ENCODE measurements at places on chromosomes 4 and X.

- no peak for DNase-seq
Observed at GRCh38 chrX:40415675-40416074, 165.1 kb upstream of the ATP6AP2 start.

- no peak for DNase-seq
Observed at GRCh38 chr4:122259849-122260248, 107.7 kb downstream of the BLTP1 start.

DNA sequence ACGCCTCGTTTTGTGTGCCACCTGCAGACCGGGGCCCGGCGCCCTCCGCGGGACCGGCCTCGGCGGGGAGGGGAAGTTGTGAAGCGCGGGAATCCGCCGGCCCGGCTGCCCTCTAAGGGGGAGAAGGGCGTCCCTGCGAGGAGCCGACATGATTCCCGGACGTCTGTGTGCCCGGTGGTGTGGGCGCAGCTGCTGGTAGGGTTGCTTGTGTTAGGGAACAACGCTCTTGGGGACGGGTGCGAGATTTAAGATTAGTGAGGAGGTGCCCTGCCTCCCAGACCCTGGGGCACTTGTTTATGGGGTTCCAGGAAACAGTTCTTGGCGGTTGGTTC lies 627 bp downstream of the CDKN2AIP start:
- no peak for DNase-seq

DNA sequence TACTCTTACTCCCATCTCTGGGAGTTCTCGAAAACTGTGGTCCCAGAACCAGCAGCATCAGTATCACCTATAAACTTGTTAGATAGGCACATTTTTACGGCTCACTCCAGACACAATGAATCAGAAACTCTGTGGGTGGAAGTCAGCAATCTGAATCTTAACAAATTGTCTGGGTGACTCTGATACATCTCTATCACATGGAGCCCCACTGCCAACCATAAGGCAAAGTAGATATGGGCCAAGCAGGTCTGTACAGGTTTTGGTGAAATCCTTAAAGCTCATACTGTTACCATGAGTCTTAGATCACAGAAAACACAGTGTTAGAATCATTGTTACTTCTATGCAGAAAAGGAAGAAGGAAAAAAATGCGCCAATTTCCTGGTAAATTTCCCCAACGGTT lies 122.5 kb upstream of the HCCS start:
- no peak for DNase-seq

- DNase-seq, result no peak
Observed at GRCh38 chrX:134480061-134480460, 20.1 kb downstream of the HPRT1 start.

- DNase-seq, result no peak
Observed at GRCh38 chr4:173254646-173255045, 79.5 kb downstream of the HMGB2 start.

DNA sequence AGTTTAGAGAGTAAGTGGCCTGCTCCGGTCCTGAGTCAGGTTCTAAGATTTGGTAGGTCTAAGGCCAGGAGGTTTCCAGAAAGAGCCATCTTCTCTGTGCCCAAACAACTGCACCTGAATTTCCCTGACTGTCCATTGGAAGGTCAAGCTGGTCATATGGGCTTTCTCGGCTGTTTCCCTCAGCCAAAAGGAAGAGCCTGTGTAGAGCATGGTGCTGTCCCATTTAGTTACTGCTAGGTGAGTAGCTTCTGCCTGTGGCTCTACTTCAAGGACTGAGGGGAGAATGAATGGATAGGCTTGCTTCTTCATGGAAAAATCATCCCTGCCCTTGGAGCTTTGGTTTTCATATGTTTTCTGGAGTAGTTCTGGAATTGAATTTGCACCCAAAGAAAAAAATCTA lies 33.7 kb downstream of the NHSL2 start:
- DNase-seq, result no peak

GRCh38 chrX:68658530-68658929 lies 11.1 kb downstream of the STARD8 start:
- no peak for DNase-seq

DNA sequence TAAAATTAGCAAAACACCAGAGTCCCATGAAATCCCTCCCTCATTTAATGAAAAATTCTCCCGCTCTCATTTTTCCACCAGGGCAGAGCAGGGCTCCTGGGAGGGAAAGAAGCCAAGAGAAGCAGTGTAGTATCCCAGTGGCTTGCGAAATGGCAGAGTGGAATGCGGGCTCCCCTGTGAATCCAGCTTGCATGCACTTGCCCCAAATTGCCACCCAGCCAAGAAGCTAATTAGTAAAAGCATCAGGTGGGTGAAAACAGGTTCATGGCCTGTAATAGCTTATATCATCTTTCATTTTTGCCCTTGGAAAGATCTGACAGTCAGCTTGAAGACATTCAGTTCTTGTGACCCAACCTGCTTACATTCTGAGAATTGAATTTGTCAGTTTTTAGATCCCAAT lies 10.1 kb downstream of the AMOT start:
- DNase-seq, result no peak

DNA sequence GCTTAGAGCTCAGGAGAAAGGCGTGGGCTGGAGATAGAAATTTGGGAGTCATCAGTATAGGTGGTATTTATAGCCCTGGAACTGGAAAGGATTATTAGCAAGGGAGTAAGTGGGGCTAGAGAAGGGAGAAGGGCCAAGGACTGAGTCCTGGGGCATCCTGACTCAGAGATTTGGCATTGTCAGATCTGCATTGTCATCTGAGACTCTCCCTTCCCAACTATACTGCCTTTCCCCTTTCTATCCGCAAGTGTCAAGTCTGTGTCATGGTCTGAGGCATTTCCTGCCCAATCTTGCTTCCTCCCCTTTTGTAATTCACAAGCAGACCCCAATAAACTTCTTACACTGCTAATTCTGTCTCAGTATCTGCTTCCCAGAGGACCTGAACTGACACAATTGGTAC lies 24.4 kb upstream of the SLC25A43 start:
- DNase-seq, result no peak

- DNase-seq, result no peak
Observed at GRCh38 chrX:103739421-103739820, 28.7 kb downstream of the TMEM31 start.

DNA sequence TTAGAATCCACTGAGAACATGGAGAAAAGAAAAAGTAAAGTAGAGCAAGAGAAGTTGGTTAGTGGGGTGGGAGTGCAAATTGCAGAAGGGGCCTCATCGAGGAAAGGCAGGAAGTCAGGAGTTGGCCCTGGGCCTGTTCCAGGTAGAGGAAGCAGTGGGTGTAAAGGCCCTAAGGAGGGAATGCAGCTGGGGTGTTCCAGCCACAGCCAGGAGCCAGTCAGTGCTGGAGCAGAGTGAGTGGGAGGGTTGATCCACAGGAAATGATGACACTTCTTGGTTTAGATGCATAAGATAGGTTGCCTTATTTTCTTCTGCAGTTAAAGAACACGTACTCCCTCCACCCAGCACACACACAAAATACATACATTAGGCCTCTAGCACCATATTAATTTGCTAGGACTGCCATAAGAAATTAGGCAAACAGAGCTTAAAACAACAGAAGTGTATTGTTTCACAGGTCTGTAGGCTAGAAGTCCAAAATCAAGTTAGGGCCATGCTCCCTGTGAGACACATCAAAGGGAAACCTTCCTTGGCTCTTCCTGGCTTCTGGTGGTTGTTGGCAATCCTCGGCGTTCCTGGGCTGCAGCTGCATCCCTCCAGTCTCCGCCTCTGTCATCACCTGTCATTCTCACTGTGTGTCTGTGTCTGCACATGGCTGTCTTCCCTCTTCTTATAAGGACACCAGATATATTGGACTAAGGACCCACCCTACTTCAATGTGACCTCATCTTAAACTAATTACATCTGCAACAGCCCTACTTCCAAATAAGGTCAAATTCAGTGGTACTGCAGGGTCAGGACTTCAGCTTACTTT lies 205.9 kb downstream of the AASDH start:
- DNase-seq, result no peak

- no peak for DNase-seq
Observed at GRCh38 chr4:144384408-144384807, 243.9 kb upstream of the GYPA start.

- no peak for DNase-seq
Observed at GRCh38 chr4:73885574-73886267, 16.5 kb downstream of the CXCL1 start.

- no peak for DNase-seq
Observed at GRCh38 chr4:113316879-113317278, 267.4 kb downstream of the ANK2 start.

DNA sequence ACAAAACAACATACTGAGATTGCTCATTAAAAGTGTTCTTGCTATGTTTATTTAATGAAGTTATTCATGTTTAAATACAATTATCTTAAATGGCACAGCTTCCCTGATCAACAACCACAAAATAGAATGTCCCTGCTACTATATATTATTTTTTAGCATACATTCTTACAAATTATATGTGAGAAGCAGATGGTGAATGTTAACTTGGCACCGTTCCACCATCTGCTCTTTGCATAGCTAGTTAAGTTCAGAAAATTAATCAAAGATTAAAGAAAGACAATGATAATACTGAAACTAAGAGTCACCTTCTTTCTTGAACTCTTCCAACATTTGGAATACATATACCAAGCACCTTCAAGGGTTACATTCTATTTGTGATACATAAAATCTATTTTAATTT lies 94.2 kb downstream of the PPP3CA start:
- no peak for DNase-seq

GRCh38 chr4:47715716-47716416 lies 122.0 kb downstream of the CORIN start:
- DNase-seq, result no peak

DNA sequence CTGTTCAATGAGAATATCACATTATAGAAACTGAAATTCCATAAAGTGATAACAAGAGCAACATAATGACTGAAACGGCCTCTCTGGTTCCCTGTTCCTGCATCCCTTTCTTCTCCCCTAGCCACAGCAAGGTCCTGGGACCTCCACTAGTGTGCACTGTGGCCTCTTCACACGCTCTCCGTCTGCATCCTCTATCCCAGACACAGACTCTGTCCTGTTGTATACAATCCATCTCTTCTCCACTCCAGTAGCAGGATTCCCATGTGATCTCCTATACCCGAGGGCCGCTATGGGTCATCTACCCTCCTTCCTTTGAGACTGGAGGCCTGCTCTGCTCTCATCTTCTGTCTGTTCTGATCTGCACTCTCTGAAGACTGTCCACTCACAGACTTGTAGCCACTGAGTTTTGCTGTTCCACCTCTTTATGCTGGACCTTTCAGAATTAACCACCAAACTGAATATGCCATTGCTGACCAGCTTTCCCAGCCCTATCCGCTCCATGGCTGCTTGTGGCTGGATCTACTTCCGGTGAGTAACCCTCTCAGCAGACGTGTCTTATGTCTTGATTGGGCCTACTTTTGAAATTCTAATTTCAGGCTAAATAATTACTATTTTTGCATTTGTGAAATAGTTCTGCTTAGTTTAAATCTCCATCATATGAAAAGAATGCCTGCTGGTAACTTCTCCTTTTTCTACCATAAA lies 105.1 kb upstream of the NAP1L5 start:
- DNase-seq, result no peak

GRCh38 chrX:8520791-8521190 lies 56.2 kb downstream of the VCX3B start:
- no peak for DNase-seq

- DNase-seq, result no peak
Observed at GRCh38 chr4:17613761-17614415, 553 bp upstream of the MED28 start.

- no peak for DNase-seq
Observed at GRCh38 chr4:184968366-184968765, 49.9 kb upstream of the HELT start.

- DNase-seq, result no peak
Observed at GRCh38 chrX:12790885-12791256, 341 bp upstream of the PRPS2 start.

DNA sequence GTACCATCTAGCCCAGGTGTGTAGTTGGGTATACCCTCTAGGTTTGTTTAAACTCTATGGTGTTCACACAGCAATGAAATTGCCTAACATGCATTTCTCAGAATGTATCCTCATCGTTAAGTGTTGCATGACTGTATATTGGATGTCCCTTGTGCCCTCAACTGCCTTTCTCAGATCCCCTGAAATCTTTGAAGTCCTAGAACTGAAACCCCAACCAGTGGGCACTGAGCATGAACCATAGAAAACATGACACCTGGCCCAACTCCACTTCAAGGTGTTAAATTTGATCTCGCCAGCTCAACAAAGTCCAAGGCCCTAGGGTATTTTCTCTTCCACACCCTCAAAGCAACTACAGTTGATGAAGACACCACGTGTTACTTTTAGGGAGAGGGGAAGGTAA lies 35.6 kb downstream of the GPR143 start:
- no peak for DNase-seq

GRCh38 chr4:154184238-154184637 lies 307.4 kb downstream of the DCHS2 start:
- DNase-seq, result no peak

- DNase-seq, result no peak
Observed at GRCh38 chrX:13254076-13254785, 65.6 kb downstream of the ATXN3L start.

All from stimulated activated CD4-positive, alpha-beta T cell treated with anti-CD3 and anti-CD28 coated beads, Interleukin-1b, Interleukin-23, amount 100 ng/mL, for 1 hour (primary cell).